ENCODE measurements at places on chromosomes 2 and 18. TPM values are rescaled to one million over a fixed set of nuclear protein-coding genes. Genes with fewer than 3 reads are reported as not detected.

- H3K4me3 ChIP-seq: no peak overlapping the region
- DNase-seq: no peak
- no peaks in the 10 kb centered on the region for H3K4me1 ChIP-seq
- no peaks in the 10 kb centered on the region for H3K27me3 ChIP-seq
Measured at GRCh38 chr2:19228715-19229114, 129.7 kb downstream of the OSR1 start.

GRCh38 chr18:74804677-74805076, 207.0 kb downstream of the ZNF407 start:
- H3K4me3 ChIP-seq: no peak overlapping the region
- peak; percentile 42 for DNase-seq
- no peaks in the 10 kb centered on the region for H3K27me3 ChIP-seq

- H3K4me1 ChIP-seq: peaks cover 19% of the 10 kb centered on the region
- DNase-seq: no peak
- no peak overlapping the region for H3K4me3 ChIP-seq
- peak overlapping the region; percentile 59 for H3K27ac ChIP-seq
- H3K36me3 ChIP-seq: no peaks in the 10 kb centered on the region
- H3K27me3 ChIP-seq: no peaks in the 10 kb centered on the region
Measured at GRCh38 chr2:215692387-215693079, 256.7 kb upstream of the FN1 start.

DNA sequence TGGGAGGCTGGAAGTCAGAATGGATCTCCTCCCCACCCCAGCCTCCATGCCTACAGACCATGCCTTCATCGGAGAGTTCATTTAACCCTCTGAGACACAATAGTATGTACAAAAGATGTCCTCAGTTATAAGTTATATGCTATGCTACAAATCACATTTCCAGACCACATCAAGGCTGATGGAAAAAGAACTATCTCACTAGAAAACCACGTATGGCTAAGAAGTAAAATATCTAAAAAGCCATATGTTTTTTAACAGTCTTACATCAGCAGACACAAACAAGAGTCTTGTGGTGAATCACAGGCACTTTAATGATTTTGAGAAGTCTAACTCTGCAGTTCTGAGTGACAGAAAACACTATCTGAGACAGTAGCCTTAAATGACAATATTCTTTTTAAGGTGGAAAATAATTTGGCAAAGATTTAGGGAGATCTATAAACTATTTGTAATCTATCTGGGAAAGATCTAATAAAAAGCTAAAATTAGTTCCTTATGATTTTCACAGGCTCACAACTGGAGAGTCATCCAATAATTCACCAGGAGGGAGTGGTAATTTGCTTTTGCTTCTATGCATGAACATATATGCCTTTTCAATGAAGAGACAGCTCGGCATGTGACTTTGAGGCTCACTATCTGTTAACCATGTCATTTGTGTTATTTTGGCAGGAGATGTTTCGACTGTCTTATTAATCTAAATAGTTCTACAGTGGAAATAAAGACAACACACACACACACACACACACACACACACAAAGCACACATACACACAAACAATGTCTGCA, 197.5 kb downstream of the IRS1 start:
- no peak for DNase-seq
- H3K4me1 ChIP-seq: no peaks in the 10 kb centered on the region
- no peak overlapping the region for H3K27ac ChIP-seq
- H3K4me3 ChIP-seq: no peak overlapping the region
- H3K36me3 ChIP-seq: no peaks in the 10 kb centered on the region

DNA sequence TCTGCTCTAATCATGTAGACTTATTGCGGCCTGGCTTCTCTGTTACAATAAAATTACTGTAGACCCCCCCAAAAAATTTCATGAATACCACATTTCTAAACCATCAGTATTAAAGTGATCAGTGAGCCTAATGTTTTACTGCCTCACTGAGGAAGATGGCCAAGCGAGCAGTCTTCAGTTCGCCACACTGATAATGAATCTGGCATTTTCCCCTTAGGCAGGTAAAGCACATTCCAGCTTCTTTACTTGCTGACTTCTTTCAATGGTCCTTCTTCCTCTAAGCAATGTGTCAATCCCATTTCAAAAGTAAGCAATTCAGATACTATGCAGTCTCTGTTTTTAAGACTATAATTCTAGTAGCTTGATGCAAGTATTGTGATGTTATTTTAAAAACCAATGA, 137.6 kb downstream of the LAMA1 start:
- no peaks in the 10 kb centered on the region for H3K36me3 ChIP-seq
- no peak overlapping the region for H3K27ac ChIP-seq
- no peak overlapping the region for H3K4me3 ChIP-seq
- H3K4me1 ChIP-seq: no peaks in the 10 kb centered on the region
- H3K27me3 ChIP-seq: no peaks in the 10 kb centered on the region

- no peak overlapping the region for H3K4me3 ChIP-seq
- peak; percentile 38 for DNase-seq
- H3K27me3 ChIP-seq: no peaks in the 10 kb centered on the region
- no peaks in the 10 kb centered on the region for H3K4me1 ChIP-seq
Measured at GRCh38 chr2:118251427-118251826, 163.2 kb downstream of the INSIG2 start.

- no peak for DNase-seq
- no peaks in the 10 kb centered on the region for H3K27me3 ChIP-seq
- H3K36me3 ChIP-seq: no peaks in the 10 kb centered on the region
- H3K4me3 ChIP-seq: no peak overlapping the region
- H3K27ac ChIP-seq: no peak overlapping the region
Measured at GRCh38 chr2:2647141-2647541, 316.1 kb upstream of the MYT1L start.

- H3K27me3 ChIP-seq: no peaks in the 10 kb centered on the region
- no peak overlapping the region for H3K4me3 ChIP-seq
- no peaks in the 10 kb centered on the region for H3K36me3 ChIP-seq
- no peak overlapping the region for H3K27ac ChIP-seq
- no peaks in the 10 kb centered on the region for H3K4me1 ChIP-seq
- no peak for DNase-seq
Measured at GRCh38 chr2:183967756-183968155, 630.6 kb upstream of the ZNF804A start.

GRCh38 chr2:42788-43187, 3.5 kb downstream of the FAM110C start:
- peak overlapping the region; percentile 31 for H3K4me3 ChIP-seq
- peaks cover 35% of the 10 kb centered on the region for H3K27me3 ChIP-seq
- H3K36me3 ChIP-seq: no peaks in the 10 kb centered on the region
- peaks cover 12% of the 10 kb centered on the region for H3K4me1 ChIP-seq
- peak; percentile 74 for DNase-seq

GRCh38 chr2:115369400-115369799, 927.0 kb downstream of the DPP10 start:
- no peak overlapping the region for H3K4me3 ChIP-seq
- H3K27me3 ChIP-seq: no peaks in the 10 kb centered on the region
- no peaks in the 10 kb centered on the region for H3K4me1 ChIP-seq
- no peak for DNase-seq

- no peaks in the 10 kb centered on the region for H3K4me1 ChIP-seq
- no peaks in the 10 kb centered on the region for H3K27me3 ChIP-seq
- H3K27ac ChIP-seq: no peak overlapping the region
- no peak overlapping the region for H3K4me3 ChIP-seq
Measured at GRCh38 chr18:45063246-45064038, 382.8 kb downstream of the SETBP1 start.

DNA sequence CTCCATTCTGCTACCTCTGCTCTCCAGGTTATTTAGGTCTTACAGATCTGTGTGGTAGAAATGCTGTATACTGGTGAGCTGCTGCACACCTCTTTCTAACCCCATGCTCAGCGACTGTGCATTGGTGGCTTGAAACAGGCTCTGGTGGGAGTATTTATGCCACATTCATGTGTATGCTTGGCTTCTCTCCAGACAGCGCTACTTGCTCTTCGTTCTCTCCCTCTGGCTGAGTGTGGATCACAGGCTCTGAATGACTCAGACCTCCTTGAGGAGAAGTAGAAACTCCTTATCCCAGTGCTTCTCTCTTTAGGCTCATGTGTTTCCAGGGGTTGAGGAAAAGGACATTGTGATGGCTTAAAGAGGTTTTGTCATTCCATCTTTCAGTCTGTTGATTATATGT, 54.9 kb downstream of the FHOD3 start:
- no peaks in the 10 kb centered on the region for H3K4me1 ChIP-seq
- H3K36me3 ChIP-seq: no peaks in the 10 kb centered on the region
- DNase-seq: no peak
- H3K27me3 ChIP-seq: no peaks in the 10 kb centered on the region

DNA sequence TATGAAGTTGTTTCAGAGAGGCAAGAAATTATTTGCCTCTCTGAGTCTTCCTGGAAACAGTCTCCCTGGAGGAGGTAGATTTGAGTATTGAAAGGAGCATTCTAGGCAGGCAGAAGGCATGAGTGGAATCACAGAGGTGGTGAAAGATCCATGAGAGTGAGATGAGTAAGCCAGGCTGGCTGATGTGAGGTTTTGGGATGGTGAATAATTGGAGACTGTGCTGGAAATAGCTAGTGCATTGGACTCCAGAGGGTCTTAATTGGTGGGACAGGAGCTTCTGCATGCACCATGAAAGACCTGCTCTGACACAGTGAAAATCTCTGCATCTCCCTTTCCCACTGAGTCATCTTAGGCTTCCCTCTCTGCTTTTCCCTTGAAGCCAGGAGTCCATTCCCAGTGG, 46.3 kb downstream of the CDC42EP3 start:
- no peak overlapping the region for H3K4me3 ChIP-seq
- DNase-seq: no peak
- H3K36me3 ChIP-seq: no peaks in the 10 kb centered on the region
- peak overlapping the region; percentile 52 for H3K27ac ChIP-seq
- H3K4me1 ChIP-seq: no peaks in the 10 kb centered on the region

GRCh38 chr2:204069804-204070203, 133.2 kb downstream of the ICOS start:
- no peak for DNase-seq
- H3K27me3 ChIP-seq: no peaks in the 10 kb centered on the region
- H3K4me3 ChIP-seq: no peak overlapping the region
- H3K27ac ChIP-seq: no peak overlapping the region
- no peaks in the 10 kb centered on the region for H3K36me3 ChIP-seq
- H3K4me1 ChIP-seq: no peaks in the 10 kb centered on the region

DNA sequence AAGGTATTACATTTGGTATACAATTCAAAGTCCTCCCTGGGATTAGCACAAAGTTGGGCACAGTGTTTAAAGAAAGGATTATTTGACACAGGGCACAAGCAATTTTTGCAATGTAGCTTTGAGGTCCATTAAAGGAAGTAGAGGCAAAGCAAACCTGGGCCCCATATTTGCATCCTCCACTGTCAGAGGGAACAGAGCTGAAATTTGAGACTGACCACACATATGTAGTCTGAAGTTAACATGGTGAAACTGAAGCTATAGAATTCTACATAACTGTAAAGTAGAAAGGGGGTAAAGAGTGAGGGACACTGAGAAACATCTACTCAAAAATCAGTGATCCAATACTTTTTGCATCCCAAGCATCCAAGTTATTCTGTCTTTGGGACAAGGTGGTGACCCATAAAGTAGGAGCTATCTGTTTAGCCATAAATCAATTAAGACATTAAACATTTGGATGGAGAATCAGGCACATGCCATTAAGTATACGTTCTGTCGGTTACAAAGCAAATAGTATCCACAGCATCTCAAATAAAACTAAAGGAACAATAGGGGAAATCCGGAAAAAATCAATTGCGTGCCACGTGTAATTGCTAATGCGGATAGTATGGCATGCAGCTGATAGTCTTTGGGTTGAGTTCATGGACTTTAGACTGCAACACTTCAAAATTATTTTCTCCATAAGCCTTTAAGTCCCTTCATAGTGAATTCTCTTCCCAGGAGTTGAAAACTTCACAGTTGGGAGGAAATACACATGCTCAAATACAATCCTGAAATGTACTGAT, 72.6 kb downstream of the PLEKHM3 start:
- DNase-seq: no peak
- H3K36me3 ChIP-seq: no peaks in the 10 kb centered on the region
- no peak overlapping the region for H3K27ac ChIP-seq
- H3K4me1 ChIP-seq: peaks cover 12% of the 10 kb centered on the region
- H3K27me3 ChIP-seq: no peaks in the 10 kb centered on the region

- no peaks in the 10 kb centered on the region for H3K36me3 ChIP-seq
- DNase-seq: no peak
- no peaks in the 10 kb centered on the region for H3K27me3 ChIP-seq
- H3K27ac ChIP-seq: no peak overlapping the region
- no peak overlapping the region for H3K4me3 ChIP-seq
Measured at GRCh38 chr2:142987044-142987443, 109.6 kb downstream of the KYNU start.

GRCh38 chr2:199378948-199379650, 78.6 kb downstream of the SATB2 start:
- H3K4me3 ChIP-seq: no peak overlapping the region
- H3K36me3 ChIP-seq: no peaks in the 10 kb centered on the region
- no peaks in the 10 kb centered on the region for H3K4me1 ChIP-seq
- H3K27ac ChIP-seq: no peak overlapping the region
- H3K27me3 ChIP-seq: no peaks in the 10 kb centered on the region

DNA sequence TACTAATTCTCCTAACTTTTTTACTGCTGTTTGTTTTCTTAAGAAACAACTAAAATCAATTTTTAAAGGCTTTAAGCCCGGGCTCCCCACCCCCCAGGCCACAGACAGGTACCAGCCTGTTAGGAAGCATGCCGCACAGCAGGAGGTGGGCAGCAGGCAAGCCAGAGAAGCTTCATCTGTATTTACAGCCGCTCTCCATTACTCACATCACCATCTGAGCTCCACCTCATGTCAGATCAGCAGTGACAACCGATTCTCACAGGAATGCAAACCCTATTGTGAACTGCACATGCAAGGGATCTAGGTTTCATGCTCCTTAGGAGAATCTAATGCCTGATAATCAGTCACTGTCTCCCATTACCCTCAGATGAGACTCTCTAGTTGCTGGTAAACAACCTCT, 517.0 kb downstream of the NRXN1 start:
- no peak overlapping the region for H3K4me3 ChIP-seq
- H3K27ac ChIP-seq: no peak overlapping the region
- no peaks in the 10 kb centered on the region for H3K36me3 ChIP-seq
- no peak for DNase-seq
- H3K27me3 ChIP-seq: no peaks in the 10 kb centered on the region

- no peak overlapping the region for H3K4me3 ChIP-seq
- no peak for DNase-seq
- no peaks in the 10 kb centered on the region for H3K36me3 ChIP-seq
Measured at GRCh38 chr2:237279012-237279768, 134.8 kb downstream of the COL6A3 start.

The RND3 gene
- 24.6 TPM for total RNA-seq

The NEU2 gene
- not detected for total RNA-seq

The AFF3 gene
- 78.8 TPM for total RNA-seq

The LDLRAD4 gene
- 8.8 TPM for total RNA-seq

The KRTCAP3 gene
- total RNA-seq: 65.2 TPM

The KIF1A gene
- total RNA-seq: 4.4 TPM

The SP5 gene
- not detected for total RNA-seq

The TMEM198 gene
- total RNA-seq: not detected

The PARD6G gene
- 3.6 TPM for total RNA-seq

The ZNF385B gene
- total RNA-seq: not detected

The MORN2 gene
- not detected for total RNA-seq

The LIPG gene
- 6.1 TPM for total RNA-seq

Measured in stomach (tissue), 19 donors.